ENCODE measurements at places on chromosomes 6 and 20. TPM values are rescaled to one million over a fixed set of nuclear protein-coding genes. Genes with fewer than 3 reads are reported as not detected.

ARFGEF3 gene
- total RNA-seq: 7.4 TPM

DNA sequence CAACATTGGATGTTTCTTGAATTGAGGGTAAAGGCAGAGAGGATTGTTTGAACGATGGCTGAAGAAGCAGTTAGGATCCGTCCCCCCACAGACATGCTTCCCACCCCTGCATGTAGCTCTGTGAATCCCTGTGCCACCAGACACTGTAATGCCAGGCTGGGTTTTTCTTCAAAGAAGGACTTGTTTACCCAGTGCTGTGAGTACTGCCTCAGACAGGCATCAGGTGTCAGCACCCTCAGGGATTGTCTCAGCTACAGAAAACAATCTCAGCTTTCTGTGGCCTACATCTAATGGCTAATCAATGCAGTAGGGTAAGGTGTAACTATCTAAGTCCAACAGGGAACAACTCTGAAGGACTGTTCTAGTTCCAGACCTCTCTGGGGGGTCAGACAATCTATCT, 853.0 kb upstream of the EPHA7 start:
- DNase-seq: no peak

GRCh38 chr6:116514111-116514510, 2.7 kb downstream of the CALHM5 start:
- DNase-seq: no peak

DNA sequence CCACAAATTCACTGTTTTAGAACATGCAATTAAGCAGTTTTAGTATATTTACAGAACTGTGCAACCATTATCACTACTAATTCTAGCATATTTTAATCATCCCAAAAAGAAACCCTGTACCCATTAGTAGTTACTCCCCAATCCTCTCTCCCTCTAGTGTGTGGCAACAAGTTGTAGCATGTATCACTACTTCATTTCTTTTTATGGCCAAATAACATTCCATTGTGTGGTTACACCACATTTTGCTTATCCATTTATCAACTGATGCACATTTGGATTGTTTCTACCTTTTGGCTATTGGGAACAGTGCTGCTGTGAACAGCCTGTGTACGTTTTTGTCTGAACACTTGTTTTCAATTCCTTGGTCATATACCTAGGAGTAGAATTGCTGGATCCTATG, 31.5 kb upstream of the FKBP1A start:
- DNase-seq: no peak

DNA sequence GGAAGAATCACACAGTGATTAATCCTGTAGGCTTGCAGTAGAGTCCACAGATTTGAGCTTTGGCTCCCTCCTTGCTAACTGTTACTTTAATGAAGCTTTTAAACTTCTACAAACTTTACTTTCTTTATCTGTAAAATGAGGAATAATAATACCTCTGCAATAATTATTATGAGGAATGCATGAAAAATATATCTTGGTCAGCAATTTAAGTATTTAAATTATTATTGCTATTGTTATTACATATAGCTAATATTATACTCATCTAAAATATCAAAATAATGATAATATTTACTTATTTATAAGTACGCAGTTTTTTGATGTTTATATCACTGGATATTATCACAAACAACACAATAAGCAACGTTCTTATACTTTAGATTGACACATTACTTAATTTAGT, 38.3 kb upstream of the LAMA2 start:
- DNase-seq: no peak

SCAF8 gene
- total RNA-seq: 63.4 TPM

CLVS2 gene
- total RNA-seq: 0.04 TPM

DNA sequence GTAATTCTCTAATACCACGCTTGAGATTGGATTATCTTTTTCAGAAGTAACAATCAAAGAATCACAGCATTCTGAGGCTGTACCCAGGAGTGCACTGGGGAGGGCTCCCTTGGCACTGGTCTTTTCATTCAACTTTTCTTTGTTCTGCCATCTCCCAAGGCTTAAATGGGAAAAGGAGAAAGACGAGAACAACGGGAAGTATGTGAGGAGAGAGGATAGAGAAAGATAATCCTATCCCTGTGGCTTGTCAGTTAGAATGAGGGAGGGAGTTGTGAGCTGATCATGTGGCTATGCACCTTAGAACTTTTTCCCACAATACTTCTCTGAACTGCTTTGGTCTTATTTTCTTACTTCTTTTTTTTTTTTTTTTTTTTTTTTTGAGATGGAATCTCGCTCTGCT, 83.1 kb downstream of the CAP2 start:
- no peak for DNase-seq

RNF39 gene
- total RNA-seq: not detected

GABRR1 gene
- total RNA-seq: 0.27 TPM

SIRPD gene
- not detected for total RNA-seq

- no peak for DNase-seq
Observed at GRCh38 chr6:55888917-55889316, 13.5 kb upstream of the BMP5 start.

GRCh38 chr20:49231471-49231870, 12.3 kb downstream of the DDX27 start:
- no peak for DNase-seq

DNA sequence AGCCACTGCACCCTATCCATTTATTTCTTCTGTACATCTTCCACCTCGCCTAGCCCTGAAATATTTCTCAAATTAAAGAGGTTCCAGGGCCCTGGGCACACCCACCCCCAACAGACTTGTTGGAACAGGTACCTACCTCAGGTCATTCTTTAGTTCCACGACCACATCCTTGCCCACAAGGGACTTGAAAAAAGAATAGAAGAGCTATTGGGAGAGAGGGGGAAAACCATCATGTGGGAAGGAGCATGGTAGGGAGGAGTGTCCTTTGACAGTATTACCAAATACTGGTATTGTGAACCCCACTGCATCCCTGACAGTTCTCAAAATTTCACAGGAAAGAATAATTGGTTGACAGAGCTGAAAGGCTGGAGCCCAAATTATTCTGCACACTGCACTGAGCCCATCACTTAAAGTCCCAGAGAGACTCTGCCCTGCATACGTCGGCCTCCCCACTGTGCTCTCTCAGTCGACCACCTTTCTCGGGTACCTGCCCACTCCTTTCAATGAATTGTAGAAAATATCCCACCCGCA, 762 bp downstream of the LSM2 start:
- peak; percentile 32 for DNase-seq

HTR1E gene
- total RNA-seq: not detected

DNA sequence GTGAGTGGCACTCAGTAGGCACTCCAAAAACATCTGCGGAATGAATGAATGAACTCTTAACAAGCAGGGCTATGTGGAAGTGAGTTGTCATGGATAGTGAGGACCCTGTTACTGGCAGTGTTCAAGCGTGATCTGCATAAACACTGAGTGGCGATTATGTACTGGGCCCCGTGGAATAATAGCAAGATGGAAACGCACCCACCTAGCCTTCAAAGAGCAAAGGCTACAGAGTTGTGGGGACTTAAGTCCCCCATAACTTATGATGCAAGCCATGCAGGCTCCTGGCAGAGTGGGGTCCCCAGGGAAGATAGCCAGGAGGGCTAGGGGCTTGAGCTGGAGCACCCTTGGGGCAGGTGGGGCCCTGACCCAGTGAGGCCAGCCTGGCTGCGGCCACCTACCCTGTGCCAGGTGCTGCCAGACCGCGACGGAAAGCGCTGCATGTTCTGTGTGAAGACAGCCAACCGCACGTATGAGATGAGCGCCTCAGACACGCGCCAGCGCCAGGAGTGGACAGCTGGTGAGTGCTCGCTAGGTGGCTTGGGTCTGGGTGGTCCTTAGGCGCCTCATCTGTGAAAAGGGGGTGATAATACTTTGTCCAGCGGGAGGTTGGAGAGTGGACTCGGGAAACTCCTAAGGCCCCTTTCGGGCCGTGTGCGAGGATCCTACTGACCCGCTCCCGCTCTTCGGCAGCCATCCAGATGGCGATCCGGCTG, 20.0 kb downstream of the DEF6 start:
- no peak for DNase-seq

Data from sciatic nerve (tissue), 2 donors.